Mucosa of gallbladder (tissue), 1 donor: ENCODE measurements at places on chromosomes 5 and 9. TPM values are rescaled to one million over a fixed set of nuclear protein-coding genes. Genes with fewer than 3 reads are reported as not detected.

Gene C5orf58
- total RNA-seq = 0.52 TPM

GRCh38 chr5:175556794-175557193, 78.4 kb downstream of the SFXN1 start:
- DNase-seq = no peak

DNA sequence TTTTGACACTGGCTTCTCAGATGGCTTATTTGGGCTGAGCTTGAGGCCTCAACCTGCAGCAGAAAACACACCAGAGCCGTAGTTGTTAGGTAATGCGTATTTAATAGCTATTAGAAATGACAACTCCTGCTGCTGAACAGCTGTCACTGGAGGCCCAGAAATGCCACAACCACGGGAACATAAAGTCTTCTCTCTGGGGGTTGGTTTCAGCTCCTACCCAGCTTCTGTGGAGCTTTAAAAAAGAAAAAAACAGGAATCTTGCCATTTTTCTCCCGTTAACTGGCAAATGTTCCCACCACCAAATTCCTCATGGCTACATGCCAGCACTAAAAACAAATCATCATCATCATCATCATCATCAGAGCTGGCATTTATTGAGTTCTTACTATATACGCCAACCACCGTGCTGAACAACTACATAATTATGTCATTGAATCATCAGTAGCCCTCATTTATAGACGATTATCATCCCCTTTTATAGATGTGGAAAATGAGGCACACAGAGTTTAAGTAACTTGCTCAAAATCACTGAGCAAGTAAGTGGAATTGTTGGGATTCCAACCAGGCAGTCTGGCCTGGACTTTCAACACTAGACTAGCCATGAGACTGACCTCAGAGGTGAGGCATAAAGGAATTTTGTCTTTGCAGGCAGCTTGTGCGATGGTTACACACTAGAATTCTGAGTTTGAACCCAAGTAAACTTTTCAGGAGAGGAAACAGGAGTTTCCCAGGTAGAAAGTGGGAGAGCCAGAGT, 185.3 kb upstream of the WWC1 start:
- no peak for DNase-seq

Gene CDKN2A
- 1.9 TPM for total RNA-seq

DNA sequence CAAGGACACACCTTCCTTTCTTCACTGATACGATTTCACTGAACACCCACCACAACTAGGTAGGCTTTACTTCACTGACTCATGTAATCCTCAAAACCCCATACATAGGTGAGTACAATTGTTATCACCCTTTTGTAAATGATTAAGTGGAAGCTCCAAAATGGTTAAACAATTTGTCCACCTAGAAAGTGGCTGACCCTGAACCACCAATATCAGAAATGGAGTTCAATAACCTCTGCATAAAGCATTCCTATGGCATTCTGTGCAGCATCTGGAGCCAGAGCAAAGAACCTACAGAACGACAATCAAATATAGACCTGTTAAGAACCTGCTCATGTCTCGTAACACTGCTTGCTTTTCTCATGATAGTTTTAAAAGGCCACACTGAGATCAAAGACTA, 50.7 kb upstream of the NR5A1 start:
- no peak for DNase-seq

GRCh38 chr5:139910036-139910435, 114.4 kb downstream of the PSD2 start:
- DNase-seq = no peak

GRCh38 chr5:109299557-109299956, 110.2 kb downstream of the PJA2 start:
- DNase-seq = no peak

Gene IFNA21
- total RNA-seq = not detected

DNA sequence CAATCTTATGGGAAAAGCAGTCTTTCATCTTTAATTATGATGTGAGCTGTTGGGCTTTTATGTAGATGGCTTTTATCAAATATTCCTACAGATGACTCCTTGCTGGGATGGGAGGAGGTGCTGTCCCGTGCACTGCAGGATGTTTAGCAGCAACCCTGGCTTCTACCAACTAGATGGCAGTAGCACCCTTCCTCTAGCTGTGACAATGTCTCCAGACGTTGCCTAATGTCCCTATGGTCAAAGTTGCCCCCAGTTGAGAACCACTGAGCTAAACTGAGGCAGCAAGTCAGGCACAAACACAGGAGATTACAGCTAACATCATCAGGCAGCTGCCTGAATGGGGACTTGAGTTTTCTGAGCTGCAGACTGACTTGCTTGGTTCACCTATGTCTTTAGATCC, 401.9 kb upstream of the PDE4D start:
- peak; percentile 11 for DNase-seq

- no peak for DNase-seq
Observed at GRCh38 chr9:125269014-125269397, 7.4 kb downstream of the GAPVD1 start.

Gene CCDC171
- total RNA-seq = 4.0 TPM

Gene TLR4
- total RNA-seq = 9.8 TPM

DNA sequence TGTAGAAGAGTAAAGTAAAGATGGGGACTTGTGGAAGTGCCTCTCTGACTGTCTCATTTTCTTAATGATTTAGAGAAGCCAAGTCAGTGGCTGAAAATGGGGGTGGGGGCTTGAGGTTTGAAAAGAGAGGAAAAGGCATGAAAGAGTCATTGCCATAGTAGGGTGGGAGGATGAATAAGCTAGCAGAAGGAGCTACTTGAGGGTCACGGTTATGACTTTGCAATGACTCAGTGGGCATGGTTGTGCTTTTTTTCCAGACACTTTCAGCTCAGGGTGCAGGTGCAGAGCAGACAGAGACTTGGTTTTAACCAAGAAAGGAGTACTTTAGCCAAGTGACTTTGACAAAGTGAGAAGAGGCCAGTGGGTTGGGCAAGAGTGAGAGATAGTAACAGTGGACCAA, 117.8 kb downstream of the PTTG1 start:
- no peak for DNase-seq

DNA sequence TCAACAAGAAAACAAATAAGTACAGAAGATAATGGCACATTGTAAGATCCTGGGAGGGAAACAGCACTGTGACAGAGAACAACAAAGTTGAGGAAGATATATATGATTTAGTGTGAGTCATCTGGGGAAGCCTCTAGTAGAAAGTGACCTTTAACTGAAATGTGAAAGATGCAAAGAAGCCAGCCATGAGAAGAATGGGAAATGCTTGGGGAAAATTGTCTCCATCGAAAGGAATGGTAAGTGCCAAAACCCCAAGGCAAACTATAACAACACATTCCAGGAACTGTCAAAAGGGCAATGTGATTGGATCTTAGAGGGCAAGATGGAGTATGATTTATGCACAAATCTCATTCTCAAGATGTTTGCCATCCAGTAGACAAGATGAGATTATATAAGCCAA, 537.8 kb upstream of the BRINP1 start:
- no peak for DNase-seq

- DNase-seq = no peak
Observed at GRCh38 chr9:11794984-11795383, 898.2 kb upstream of the TYRP1 start.

- DNase-seq = no peak
Observed at GRCh38 chr9:136351252-136351800, 12.2 kb downstream of the DNLZ start.

DNA sequence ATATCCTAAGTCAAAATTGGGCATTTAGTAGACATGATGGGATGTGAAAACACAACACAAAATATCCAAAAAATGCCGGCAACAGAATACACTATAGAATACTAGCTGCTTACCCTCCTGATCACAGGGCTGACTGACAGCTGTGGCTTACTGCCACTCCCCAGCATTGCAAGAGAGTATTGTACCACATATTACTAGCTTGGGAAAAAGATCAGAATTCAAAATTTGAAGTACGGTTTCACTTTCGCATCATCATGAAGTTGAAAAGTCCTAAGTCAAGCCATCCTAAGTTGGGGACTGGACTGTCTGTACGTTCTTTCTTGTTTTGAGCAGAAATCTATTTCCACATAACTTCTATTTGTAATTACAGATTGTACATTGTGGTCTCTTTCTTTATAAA, 851.4 kb downstream of the MAT2B start:
- no peak for DNase-seq

- no peak for DNase-seq
Observed at GRCh38 chr5:172768573-172769341, 2.2 kb downstream of the DUSP1 start.

Gene CARTPT
- total RNA-seq = 0.23 TPM

GRCh38 chr5:8059337-8059736, 190.4 kb downstream of the MTRR start:
- no peak for DNase-seq

- no peak for DNase-seq
Observed at GRCh38 chr5:76175821-76176403, 92.7 kb downstream of the SV2C start.

Gene GRXCR2
- not detected for total RNA-seq

- DNase-seq = no peak
Observed at GRCh38 chr9:89402695-89403427, 84.6 kb downstream of the SECISBP2 start.

Gene OTULINL
- total RNA-seq = 9.9 TPM

Gene CCNI2
- 8.4 TPM for total RNA-seq

Gene TAS2R1
- total RNA-seq = not detected

GRCh38 chr5:36310138-36310537, 8.4 kb upstream of the RANBP3L start:
- DNase-seq = no peak

DNA sequence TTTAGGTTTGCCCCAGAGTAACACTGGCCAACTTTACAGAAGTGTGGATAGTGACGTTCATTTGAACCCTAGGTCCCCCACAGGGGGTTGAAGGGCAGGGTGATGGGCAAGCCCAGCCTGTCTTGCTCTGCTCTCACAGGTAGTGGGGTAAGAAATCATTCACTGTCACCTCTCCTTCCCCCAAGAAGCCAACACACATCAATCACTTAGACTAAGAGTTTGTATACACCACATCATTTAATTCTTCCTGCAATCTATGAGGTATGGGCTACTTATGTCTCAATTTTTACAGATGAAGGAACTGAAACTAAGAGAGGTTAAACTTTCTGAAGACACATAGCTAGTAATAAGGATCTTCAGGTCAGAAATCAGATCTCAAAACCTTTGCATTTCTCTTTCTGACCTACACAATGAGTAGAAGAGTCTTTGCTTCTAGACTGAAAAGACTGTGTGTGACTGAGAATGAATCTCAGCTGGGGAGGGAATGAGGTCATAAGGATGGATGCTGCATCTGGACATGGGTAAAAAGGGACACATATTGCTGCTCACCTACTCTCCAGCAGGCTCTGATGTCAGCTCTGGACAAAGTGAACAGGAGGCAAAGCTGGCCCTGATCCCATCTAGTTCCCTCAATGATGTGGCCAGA, 81.0 kb upstream of the EQTN start:
- DNase-seq = no peak

Gene ZFP2
- 2.3 TPM for total RNA-seq

GRCh38 chr9:37324691-37325490, 97.6 kb upstream of the GRHPR start:
- no peak for DNase-seq

Gene UBAC1
- 35.0 TPM for total RNA-seq

Gene TRIM23
- 15.7 TPM for total RNA-seq
